CD4-positive, alpha-beta T cell (primary cell): ENCODE measurements at places on chromosomes 2 and 18.

GRCh38 chr2:53670331-53670730 is 97.3 kb upstream of the CHAC2 start:
- DNase-seq = no peak

DNA sequence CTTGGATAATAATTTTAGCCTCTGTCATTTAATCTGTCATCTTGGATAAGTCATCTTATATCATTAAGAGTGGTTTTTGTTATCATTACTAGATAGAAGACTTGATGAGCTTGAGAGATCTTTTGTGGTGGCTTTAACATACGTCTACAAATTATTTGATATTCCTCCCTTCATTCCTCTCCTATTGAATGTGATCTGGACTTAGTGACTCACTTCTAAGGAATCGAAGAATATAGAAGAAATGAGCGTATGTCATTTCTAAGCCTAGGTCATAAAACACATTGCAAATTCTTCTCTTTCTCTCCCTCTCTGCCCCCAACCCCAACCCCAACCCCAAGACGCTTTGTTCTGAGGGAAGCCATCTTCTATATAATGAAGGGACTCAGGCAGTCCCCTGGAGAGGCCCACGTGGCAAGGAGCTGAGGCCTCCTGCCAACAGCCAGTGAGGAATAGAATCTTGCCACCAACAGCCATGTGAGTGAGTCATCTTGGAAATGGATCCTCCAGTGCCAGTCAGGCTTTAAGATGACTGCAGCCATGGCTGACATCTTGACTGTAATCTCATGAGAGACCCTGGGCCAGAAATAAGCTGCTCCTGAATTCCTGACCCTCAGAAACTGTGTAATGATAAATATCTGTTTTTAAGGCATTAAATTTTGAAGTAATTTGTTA is 221.6 kb upstream of the SP5 start:
- DNase-seq = no peak

GRCh38 chr2:163324677-163325076 is 411.1 kb downstream of the FIGN start:
- no peak for DNase-seq

DNA sequence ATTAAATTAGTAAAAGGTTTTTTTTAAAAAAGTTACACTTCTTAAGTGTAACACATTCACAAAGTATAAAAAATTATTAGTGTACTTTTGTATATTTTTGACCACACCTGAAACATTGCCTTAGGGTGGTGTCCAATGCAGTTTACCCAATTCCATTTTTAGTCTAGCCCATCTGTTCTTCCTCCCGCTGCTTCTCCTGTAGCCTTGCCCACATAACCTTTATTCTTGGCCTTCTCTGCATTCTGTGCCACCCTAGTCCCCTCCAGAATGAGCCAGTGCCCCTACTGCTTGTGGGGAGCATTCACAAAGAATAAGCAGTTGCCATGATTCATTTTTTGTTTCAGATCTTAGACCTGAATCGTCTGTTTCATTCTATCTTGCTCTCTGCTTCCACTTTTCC is 78.4 kb upstream of the MYT1L start:
- no peak for DNase-seq

DNA sequence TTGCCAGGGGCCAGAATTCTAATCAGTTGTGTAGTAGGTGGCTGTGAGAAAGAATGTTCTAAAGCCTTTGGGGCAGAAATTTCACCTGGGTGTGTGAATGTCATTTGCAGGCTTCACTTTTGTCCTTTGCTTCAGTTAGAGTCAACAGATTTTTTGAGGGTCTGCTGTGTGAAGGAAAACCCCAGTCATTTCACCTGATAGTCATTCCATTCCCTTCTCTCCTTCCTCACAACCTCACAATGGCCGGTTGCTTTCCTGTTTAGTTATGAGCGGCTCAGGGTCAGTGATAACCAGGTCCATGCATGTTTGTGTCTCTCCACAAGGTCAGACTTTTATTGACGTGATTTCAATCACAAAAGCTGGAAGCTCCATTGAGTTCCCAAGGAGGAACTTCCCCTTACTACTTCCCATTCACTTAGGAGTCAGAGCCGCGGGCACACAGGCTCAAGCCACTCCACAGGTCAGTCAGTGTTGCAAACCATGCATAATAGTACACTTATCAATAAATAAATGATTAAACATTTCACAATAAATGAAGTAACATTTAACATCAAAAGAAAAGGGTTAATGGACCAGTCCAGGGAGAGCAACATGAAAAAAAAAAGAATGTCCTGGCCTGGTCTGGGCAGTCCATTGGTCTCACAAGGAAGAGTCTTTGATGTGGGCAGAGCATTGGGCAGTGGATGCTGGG is 74.3 kb downstream of the NPAS2 start:
- no peak for DNase-seq

DNA sequence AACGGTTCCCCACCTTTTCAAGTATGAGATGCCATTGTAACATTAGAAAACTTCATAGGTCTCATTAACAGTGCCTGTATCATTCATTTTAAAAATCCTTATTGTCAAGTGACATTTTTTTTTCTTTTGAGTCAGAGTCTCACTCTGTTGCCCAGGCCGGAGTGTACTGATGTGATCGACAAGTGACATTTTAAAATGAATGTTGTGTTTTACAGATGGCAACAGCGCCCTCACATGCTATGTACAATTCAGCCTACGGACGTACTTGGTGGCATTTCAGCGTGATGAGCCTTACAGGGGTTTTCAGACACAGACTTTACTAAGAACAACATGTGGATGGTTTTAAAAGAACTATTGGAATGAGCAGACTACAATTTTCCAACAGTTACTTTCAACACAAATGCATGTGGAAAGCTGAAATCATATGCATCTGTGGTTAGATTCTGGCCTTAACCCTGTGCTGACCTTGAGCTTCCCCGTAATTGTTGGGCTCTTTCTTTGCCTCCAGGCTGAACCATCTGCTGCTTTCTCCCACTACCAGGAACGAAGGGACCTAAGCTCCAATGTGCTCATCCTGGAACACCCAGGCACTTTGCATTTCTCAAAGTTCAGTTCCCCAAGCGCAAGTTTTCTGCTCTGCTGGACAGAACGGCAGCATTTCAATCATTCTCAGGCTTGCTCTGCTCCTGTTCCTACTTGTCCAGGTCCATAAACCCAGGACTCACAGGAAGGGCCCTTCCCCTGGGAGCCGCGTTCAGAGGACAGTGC is 119.9 kb upstream of the NDUFV2 start:
- DNase-seq = no peak

DNA sequence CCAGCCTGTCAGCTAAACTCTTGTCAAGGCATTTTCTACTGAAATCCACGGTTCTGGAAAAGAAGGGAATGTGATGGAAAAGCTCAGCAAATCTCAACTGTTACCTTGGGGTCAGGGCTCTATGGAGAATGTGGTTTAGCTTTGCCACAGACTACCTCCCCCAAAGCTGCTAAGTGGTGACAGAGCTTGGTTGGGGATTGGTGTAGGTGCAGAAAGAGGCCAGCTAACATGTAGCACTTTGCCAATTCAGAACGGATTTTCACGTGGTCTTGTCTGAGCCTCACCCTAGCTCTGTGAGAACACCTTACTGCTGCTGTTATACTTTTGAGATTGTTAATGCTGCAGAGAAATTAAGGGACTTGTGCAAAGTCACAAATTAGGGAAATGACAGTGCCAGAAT is 331.1 kb downstream of the RND3 start:
- DNase-seq = no peak
